SJCRH30 (cell line): ENCODE measurements at places on chromosomes 11 and 22. TPM values are rescaled to one million over a fixed set of nuclear protein-coding genes. Genes with fewer than 3 reads are reported as not detected.

DNA sequence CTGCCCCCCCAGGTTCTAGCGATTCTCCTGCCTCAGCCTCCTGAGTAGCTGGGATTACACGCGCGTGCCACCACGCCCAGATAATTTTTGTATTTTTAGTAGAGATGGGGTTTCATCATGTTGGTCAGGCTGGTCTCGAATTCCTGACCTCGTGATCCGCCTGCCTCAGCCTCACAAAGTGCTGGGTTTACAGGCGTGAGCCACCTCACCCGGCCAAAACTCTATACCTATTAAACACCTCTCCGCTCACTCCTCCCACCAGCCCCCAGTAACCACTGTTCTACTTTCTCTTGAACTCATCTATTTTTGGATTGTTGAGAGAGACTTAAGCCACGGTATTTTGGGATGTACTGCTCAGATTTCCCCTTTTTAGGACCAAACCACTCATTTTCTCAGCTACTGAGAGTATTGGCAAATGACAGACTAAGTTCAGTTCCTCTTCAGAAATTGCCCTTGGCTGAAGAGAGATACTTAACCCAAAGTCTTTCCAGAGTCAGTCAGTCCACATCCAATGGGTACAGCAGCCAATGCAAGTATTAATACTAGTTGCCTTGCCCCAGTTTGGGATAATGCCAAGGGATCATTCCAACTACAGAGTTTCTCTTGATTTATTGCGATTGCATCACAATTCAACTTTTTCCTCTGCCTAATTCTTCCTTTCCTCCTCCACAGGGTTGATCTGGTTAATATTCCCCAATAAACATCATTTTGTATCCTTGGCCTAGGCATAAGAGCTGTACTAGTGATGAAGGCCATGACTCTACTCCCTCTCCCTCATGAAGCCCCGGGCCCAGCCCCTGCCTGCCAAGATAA lies 36.8 kb upstream of the CSTF3 start:
- no peaks in the 10 kb centered on the region for H3K36me3 ChIP-seq
- peaks cover 4% of the 10 kb centered on the region; the same call in 1 of the 2 replicates for H3K4me1 ChIP-seq
- H3K4me3 ChIP-seq: no peak overlapping the region

Gene CARNS1
- total RNA-seq: 0.05 and 0.08 TPM in 2 replicates

- H3K27ac ChIP-seq: no peak overlapping the region; the same call in 1 of the 2 replicates
- H3K4me3 ChIP-seq: peak overlapping the region; percentile 92
- no peaks in the 10 kb centered on the region for H3K36me3 ChIP-seq
- peak; percentile 13 for DNase-seq
These were observed 2.5 kb downstream of the MPPED2 start for GRCh38 chr11:30583476-30584280.

- H3K4me3 ChIP-seq: no peak overlapping the region
- no peak for DNase-seq
- no peaks in the 10 kb centered on the region for H3K4me1 ChIP-seq
- H3K27me3 ChIP-seq: no peaks in the 10 kb centered on the region
- H3K36me3 ChIP-seq: peaks cover 66% of the 10 kb centered on the region
These were observed 29.6 kb upstream of the L3MBTL2 start for GRCh38 chr22:41175546-41175945.

DNA sequence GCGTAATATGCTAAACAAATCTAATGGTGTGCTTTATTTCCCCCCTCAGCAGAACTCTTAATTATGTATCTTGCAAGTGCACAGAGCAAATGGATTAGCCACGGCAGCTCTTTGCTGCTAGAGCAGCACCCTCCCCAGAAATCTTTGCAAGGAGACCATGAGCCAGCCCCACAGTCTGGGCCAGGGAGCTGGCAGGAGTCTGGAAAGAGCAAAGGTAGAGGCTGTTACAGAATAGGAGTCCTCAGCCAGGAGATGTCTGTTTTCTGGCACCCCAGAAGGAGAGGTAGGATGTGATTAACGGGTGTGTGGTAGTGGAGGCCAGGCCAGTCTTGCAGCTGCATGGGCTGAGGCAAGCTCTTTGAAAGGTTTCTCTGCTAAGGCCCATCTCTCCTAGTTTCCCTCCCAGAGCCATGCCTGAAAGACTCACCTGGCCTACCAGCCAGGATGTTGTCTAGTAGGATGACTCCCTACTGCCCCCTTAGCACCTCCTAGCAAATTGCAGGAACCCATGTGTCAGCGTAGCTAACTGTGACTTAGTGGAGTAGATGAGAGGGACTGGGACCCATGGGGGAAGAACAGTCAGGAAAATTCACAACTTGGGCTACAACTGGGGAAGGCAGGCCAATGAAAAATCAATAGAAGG lies 557.2 kb downstream of the BUD13 start:
- DNase-seq: no peak
- no peak overlapping the region for H3K4me3 ChIP-seq
- H3K27ac ChIP-seq: no peak overlapping the region
- peaks cover 3% of the 10 kb centered on the region; the same call in 1 of the 2 replicates for H3K4me1 ChIP-seq
- no peaks in the 10 kb centered on the region for H3K27me3 ChIP-seq

Gene TTLL1
- 2.8 and 2.9 TPM in 2 replicates for total RNA-seq

Gene CRYBB2
- 0.24 and 0.30 TPM in 2 replicates for total RNA-seq

Gene KDM4D
- 1.9 TPM in 2 replicates for total RNA-seq

DNA sequence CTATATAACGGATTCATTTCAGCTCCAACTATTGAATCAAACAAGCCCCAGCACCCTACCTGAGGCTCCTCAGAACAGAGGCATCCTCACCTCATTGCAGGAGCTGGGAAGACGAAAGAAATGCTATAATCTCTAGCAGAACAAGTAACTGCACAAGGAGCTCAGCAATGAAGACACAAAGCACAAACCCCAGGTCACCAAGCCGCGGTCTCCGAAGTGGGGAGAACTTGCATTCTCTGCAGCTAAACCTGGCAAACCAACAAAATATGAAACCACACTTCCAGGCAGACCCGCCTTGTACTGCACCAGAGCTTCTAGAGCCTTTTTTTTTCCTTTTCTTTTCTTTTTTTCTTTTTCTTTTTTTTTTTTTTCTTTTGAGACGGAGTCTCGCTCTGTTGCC lies 21.8 kb upstream of the CD5 start:
- H3K4me1 ChIP-seq: no peaks in the 10 kb centered on the region
- H3K27me3 ChIP-seq: no peaks in the 10 kb centered on the region
- DNase-seq: no peak
- no peaks in the 10 kb centered on the region for H3K36me3 ChIP-seq
- no peak overlapping the region for H3K4me3 ChIP-seq

DNA sequence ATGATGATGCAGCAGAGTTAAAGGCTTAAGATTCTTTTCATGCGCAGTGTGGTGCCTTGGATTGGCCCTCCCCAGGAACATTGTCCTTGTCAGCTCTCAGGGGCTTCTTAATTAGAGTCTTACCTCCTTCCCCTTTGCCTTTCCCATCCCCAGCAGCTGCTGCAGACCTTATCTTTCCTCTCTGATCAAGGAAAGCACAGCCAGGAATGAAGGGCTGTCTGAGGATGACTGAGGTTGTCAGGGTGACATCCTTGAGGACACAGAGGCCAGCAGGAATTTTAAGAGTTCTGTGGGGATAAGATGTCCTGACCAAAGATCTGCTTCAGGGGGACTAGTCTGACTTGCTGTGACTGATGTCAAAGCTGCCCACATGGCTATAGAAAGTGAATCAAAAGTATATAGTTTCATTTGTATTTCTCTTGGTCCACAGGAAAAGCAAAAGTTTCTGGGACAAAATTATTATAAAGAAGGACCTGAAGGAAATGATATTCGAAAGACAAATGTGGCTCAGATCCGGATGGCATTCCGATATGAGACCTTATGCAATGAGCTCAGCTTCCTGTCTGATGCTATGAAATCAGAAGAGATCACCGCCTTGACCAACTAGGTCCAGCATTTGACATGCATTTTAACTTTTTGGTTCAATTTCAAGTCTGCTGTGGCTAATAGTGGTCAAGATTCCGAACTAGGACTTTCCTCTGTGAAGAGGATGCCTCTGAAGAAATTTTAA lies 35.5 kb downstream of the RNF141 start:
- no peaks in the 10 kb centered on the region for H3K27me3 ChIP-seq
- H3K4me3 ChIP-seq: no peak overlapping the region
- H3K36me3 ChIP-seq: peaks cover 26% of the 10 kb centered on the region
- DNase-seq: no peak

- H3K4me1 ChIP-seq: peaks cover 7% of the 10 kb centered on the region; the same call in 1 of the 2 replicates
- no peak overlapping the region for H3K4me3 ChIP-seq
- H3K36me3 ChIP-seq: no peaks in the 10 kb centered on the region
- no peak for DNase-seq
- H3K27me3 ChIP-seq: no peaks in the 10 kb centered on the region
These were observed 41.7 kb upstream of the APLNR start for GRCh38 chr11:57278721-57279095.

Gene XBP1
- total RNA-seq: 71.6 and 80.2 TPM in 2 replicates

Gene PANX3
- not detected in 2 replicates for total RNA-seq

Gene OR2AG2
- not detected in 2 replicates for total RNA-seq

Gene MS4A4E
- total RNA-seq: not detected in 2 replicates

DNA sequence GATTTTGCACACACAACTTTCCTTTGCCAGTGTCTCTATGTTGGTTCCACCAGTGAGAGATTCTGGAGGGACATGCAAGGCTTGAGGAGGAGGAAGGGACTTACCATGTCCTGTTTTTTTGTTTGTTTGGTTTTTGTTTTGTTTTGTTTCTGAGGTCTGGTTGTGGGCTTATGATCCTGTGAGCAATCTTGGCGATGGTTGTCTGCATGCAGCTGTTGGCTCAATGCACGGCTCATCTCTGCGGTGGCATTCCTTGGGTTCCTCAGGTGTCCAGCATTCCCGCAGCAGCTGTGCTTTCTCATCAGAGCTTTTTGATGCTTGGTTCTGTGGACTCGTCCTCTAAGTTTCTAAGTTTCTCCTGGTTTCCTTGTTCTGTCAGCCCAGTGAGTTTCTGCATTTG lies 4.8 kb upstream of the NNMT start:
- peaks cover 60% of the 10 kb centered on the region for H3K4me1 ChIP-seq
- H3K36me3 ChIP-seq: no peaks in the 10 kb centered on the region
- DNase-seq: peak; percentile 87
- H3K4me3 ChIP-seq: peak overlapping the region; percentile 31
- no peaks in the 10 kb centered on the region for H3K27me3 ChIP-seq

Gene OMP
- total RNA-seq: 0.35 and 0.67 TPM in 2 replicates

DNA sequence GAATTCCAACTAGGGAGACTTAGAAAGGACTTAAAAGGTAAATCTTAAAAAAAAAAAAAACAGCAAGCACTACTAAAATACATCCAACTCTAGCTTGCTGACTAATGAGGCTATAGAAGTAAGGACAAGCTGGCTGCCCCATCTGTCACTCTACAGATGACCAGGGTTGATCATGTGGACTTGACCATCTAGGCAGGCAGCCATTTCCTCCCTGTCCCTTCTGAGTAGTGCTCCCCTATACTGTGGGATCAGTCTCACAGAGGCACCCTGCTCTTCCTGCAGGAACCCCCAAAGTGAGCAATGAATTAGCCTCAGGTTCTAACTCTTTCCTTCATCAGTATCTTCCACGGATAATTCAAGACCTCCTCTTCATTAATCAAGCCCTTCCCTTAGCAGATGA lies 12.3 kb downstream of the SLC1A2 start:
- H3K4me3 ChIP-seq: no peak overlapping the region
- H3K36me3 ChIP-seq: no peaks in the 10 kb centered on the region
- H3K4me1 ChIP-seq: 0 out of 2 replicates have a peak, but pooled peaks cover 3% of the 10 kb centered on the region
- DNase-seq: no peak

DNA sequence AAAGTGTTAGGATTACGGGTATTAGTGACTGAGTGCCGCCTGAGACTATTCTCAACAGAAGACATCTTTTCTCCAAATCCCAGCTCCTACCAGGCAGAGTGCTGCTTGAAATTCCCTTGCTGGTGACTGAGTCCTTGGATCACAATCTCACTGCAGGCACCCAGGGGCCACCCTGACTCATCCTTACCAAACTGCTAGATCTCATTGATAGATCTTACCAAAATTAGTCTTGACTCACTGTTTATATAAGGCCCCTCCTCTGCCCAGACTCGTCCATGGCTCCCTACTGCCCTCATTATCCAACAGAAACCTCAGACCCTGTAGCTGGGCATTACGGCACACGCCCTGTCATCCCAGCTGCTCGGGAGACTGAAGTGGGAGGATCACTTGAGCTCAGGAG lies 14.7 kb downstream of the TBC1D10A start:
- H3K27ac ChIP-seq: no peak overlapping the region
- H3K27me3 ChIP-seq: no peaks in the 10 kb centered on the region
- no peak for DNase-seq
- no peak overlapping the region for H3K4me3 ChIP-seq
- no peaks in the 10 kb centered on the region for H3K36me3 ChIP-seq
- 0 out of 2 replicates have a peak, but pooled peaks cover 3% of the 10 kb centered on the region for H3K4me1 ChIP-seq

DNA sequence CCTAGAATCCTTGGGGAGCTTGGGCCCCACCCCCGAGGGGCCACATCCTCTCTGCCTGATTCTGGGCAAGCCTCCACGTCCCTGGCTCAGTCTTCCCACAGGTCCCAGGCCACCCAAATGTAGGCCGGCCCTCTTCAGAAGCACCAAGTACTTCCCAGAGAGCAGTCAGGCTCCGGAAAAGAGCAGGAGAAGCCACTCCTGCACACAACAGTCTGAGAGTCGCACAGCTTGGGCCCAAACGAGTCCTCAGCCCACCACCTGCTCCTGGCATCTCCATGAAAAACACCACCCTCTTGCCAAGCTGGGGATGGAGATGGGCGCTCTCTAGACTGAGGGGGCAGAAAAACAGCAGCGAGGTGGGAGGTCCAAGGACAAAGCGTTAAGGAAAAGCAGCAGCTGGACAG lies 15.4 kb downstream of the EHD1 start:
- H3K27ac ChIP-seq: peak overlapping the region; percentile 84
- peak; percentile 73 for DNase-seq
- peaks cover 72% of the 10 kb centered on the region for H3K4me1 ChIP-seq
- no peaks in the 10 kb centered on the region for H3K27me3 ChIP-seq

GRCh38 chr22:31340360-31340759 lies 5.8 kb downstream of the PATZ1 start:
- no peak overlapping the region for H3K27ac ChIP-seq
- H3K27me3 ChIP-seq: no peaks in the 10 kb centered on the region
- H3K36me3 ChIP-seq: peaks cover 41% of the 10 kb centered on the region
- peaks cover 7% of the 10 kb centered on the region; the same call in 1 of the 2 replicates for H3K4me1 ChIP-seq

GRCh38 chr11:34446386-34446785 lies 7.7 kb downstream of the CAT start:
- no peaks in the 10 kb centered on the region for H3K27me3 ChIP-seq
- no peak for DNase-seq
- H3K4me3 ChIP-seq: no peak overlapping the region
- H3K4me1 ChIP-seq: no peaks in the 10 kb centered on the region; the same call in none of the 2 replicates
- H3K36me3 ChIP-seq: no peaks in the 10 kb centered on the region

Gene HORMAD2
- total RNA-seq: not detected in 2 replicates

Gene MFNG
- 0.36 and 1.1 TPM in 2 replicates for total RNA-seq

DNA sequence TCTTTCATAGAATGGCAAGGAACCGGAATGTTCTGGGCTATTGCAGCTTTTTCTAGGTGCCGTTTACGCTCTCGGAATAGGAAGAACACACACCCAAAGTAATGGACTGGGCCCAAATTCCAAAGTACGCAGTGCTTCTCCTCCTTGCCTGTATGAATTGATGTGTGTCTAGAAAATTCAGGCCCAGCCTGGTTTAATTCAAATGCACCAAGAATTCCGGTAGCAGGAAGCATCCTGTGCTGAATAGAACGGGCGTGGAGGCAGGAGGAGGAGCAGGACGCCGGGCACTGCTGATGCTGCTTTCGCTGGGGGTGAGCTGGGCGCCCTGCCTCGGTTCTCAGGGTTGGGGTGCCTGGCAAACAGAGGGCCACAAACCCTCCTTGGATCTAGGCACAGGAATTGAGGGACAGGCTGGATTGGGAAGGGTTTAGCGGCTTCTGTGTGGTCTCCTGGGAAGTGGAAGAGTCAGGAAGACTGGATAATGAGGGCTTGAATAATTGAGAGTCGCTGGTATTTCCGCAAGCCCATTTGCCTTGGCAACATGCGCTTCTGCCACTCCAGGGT lies 2.0 kb downstream of the PARVB start:
- no peak overlapping the region for H3K4me3 ChIP-seq
- no peaks in the 10 kb centered on the region for H3K36me3 ChIP-seq
- H3K27ac ChIP-seq: no peak overlapping the region; the same call in 1 of the 2 replicates
- H3K27me3 ChIP-seq: no peaks in the 10 kb centered on the region
- H3K4me1 ChIP-seq: peaks cover 7% of the 10 kb centered on the region; the same call in 1 of the 2 replicates

Gene ADAMTS8
- total RNA-seq: 0.05 TPM in 1 of 2 replicates, not detected in the other
